ENCODE measurements at places on chromosomes 4 and X.

GRCh38 chrX:30521440-30522182 lies 56.0 kb downstream of the TASL start:
- no peak for DNase-seq

DNA sequence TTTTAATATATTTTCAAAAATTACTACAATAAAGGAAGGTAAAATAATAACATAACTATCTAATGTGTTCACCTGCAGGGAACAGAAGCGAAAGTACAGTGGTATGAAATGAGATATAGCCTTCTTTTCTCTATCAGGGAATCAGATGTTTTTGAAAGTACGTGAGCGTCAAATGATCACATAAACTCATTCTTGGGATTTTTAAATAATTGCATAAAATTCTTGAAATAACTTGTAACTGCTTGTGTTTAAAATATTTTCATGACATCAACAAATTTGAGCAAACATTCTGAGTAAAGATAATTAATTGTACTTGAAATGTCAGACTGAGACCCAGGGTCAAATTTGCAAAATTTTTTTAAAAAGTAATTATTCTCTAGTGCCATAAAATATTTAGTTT lies 193.5 kb upstream of the NEIL3 start:
- no peak for DNase-seq

DNA sequence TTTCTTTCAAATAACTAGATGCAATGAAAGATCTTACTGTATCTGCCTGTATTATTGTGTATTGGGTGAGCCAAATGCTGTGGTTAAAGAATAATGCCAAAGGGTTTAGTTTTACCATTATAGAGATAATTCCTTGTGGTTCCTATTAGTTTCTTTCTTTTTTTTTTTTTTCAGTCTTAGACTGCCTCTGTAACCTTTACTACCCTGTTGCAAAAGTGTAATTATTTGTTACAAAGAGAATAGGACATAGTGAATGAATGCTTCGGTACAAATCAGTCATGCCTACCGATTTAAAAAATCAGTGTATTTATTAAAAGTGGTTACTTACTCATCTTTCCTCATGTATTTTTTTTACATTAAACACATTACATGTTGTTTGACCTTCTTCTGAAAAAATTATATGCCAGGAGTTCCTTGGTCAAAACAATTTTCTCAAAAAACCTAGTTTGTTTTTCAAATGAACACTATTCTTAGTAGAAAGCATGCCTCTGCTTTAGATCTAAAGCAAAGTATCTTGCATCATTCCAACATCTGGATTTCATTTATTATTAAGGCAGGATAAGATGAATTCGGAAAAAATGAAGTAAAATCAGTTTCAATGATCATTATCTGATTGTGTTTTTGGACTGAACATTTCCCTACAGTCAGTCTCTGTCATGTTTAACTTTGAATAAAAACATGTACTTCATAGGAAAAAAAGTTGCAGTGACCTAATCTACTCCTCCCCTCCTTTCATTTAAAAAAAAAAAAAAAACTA lies 21.2 kb upstream of the SYNPO2 start:
- DNase-seq: no peak

- no peak for DNase-seq
Observed at GRCh38 chr4:61407642-61408618, 207.8 kb downstream of the ADGRL3 start.

DNA sequence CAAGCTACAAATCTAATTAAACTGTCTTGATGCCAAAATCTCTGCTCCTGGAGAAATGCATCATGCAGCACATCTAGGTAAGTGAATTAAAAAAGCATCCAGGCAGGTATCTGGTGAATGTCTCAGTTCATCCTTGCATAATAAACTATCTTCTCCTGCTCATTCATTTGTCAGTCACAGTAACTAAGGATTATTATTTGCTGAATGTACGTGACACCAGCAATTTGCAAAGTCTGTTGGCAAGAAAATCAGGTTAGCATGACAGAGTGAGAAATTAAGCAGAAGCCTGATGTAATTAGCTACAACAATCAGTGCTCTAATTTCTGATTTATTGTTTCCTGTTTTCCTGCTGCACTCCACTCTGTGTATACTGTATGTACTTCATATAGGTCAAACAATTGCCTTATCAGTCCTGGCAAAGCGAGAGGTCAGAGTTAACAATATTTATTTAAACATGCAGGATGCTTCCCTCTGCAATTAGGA lies 213.6 kb downstream of the FBXO8 start:
- DNase-seq: no peak

GRCh38 chr4:120769227-120769626 lies 153.3 kb downstream of the PRDM5 start:
- no peak for DNase-seq

DNA sequence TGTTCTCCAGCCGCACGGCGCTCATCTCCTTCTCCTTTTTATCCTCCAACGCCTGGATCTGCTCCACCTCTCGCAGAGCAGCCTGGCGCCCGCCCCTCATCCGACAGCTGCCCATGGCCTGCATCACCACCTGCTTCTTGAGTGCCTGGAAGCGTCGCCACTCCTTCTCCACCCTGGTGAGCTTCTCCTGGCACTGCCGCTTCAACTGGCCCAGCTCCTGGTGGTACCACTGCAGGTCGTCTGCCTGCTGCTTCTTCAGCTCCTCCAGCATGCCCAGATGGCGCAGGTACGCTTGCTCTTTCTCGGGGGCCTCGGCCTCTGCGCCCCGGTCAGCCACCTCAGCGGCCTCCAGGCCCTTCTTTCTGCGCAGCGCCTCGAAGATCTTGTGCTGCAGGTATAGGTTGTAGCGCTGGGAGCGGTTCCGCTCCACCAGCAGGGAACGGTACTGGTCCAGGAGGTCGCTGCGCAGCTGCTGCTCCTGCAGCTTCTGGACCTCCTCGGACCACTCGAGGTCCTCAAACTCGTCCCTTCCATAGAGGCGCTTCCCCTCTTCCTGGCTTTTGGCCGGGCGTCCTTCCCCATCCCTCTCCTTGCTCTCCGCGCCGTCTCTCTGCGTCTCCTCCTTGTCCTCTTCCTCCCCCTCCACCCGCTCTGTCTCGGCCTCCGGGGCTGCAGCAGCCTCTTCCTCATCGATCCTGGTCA lies 1.2 kb upstream of the TADA2B start:
- DNase-seq: peak; percentile 57

DNA sequence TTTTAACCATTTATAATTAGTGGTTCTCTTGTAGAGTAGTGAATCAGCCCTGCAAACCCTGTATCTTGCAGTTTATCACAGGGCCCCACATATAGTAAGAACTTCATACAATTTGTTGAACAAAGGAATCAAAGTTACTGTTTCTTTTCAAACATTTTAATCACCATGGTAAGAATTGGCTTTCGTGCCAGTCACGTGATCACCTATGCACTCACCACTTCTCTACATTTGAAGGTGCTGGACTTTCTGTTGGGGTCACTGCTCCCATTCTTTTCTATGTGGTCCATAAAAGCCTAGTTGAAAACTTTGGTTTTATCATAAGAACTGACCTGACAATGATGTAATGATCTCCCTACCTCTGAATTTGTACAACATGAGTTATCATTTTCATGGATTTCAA lies 426.4 kb upstream of the CPEB2 start:
- no peak for DNase-seq

DNA sequence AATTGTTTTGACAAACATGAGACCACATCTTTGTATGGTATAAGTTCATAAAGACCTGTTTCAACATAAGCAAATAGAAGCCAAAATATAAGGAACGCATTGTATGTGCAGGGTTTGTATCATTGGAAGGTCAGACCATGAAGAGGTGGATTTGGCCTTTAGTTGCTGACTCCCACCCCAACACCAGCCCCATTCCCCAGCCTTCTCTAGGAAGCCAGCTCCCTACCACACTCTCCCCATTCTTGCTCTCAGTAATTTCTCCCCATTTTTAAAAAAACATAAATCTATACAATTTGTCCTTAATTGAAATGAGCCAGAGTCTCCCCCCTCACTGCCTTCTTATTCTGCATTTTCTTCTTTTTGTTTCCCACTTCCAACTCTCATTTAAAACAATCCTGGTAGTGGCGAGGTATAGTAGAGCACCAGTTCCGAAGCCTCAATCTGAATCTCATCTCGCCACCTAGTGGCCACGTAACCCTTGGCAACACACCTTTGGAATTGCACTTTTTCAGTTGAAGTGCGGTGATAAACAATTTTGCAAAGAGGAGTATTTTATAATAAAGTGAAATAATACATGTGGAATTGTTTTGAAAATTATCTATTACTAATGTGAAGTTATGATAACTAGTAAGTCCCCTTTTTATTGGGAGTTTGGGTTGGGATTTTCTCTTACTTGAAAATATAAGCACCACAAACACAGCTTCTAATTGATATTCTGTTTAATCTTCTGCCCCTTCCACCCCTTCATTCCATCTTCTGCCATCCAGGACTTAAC lies 126.6 kb downstream of the ASB9 start:
- peak; percentile 40 for DNase-seq

DNA sequence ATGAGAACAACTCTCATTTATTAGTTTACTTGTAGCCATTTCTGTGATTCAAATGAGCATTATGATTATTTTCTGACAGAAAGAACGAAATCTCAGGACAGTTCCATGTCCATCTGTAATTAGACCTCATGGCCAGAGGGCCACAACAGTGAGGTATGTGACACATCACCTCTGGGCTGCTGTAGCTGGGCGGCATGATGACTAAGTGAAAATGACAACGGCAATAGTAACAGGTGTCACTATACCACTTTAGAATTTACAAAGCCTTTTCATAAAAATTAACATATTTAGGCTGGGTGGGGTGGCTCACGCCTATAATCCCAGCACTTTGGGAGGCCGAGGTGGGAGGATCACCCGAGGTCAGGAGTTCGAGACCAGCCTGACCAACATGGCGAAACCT lies 252.6 kb downstream of the CBR4 start:
- DNase-seq: no peak

DNA sequence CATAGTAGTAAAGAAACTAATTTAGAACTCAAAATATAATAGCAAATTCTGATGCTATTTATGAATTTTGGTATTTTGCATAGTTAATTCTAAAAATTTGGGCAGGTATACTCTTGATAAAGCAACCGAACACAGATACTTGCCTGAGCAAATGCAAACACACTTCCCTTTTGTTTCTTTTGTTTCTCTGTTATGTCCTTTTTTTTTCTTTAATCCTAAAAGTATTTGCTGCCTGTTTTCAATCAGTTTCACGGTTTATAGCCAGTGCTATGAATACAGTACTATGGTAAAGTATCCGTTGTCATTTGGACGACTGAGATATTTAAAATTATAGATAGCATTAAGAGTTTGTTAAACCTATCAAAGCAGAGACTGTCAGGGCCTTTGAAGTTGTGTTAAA lies 84.3 kb upstream of the HPRT1 start:
- DNase-seq: no peak

Data from Ammon's horn (tissue), 1 donor.